ENCODE measurements at places on chromosomes 13 and 19. TPM values are rescaled to one million over a fixed set of nuclear protein-coding genes. Genes with fewer than 3 reads are reported as not detected.

Gene NPAS1
- total RNA-seq: 1.5 TPM

Gene NCAN
- total RNA-seq: 13.8 TPM

Gene ZNF317
- total RNA-seq: 40.9 TPM

Gene SPACA6
- total RNA-seq: 4.2 TPM

Gene PLPP2
- total RNA-seq: 0.89 TPM

Gene ZNF536
- total RNA-seq: 18.7 TPM

Gene LRRC8E
- 0.51 TPM for total RNA-seq

Gene EPSTI1
- total RNA-seq: not detected

Gene PAF1
- 67.3 TPM for total RNA-seq

Gene MEIOSIN
- not detected for total RNA-seq

Gene MEF2B
- total RNA-seq: 1.4 TPM

Gene GZMM
- not detected for total RNA-seq

Gene KLK12
- not detected for total RNA-seq

Gene SRRM5
- total RNA-seq: 0.51 TPM

Gene SIGLEC5
- total RNA-seq: not detected

Gene KXD1
- total RNA-seq: 91.7 TPM

Gene DOHH
- 12.8 TPM for total RNA-seq

Gene SIGLEC10
- not detected for total RNA-seq

Gene FOXO1
- total RNA-seq: 10.8 TPM

Gene CEACAM3
- total RNA-seq: not detected

Gene GPR183
- total RNA-seq: not detected

Gene ICAM4
- not detected for total RNA-seq

Gene DKKL1
- total RNA-seq: 2.0 TPM

Gene TUBA3C
- not detected for total RNA-seq

Gene ZNF101
- total RNA-seq: 16.2 TPM

Gene USHBP1
- total RNA-seq: 0.57 TPM

Gene CEACAM6
- not detected for total RNA-seq

Gene IFNL1
- not detected for total RNA-seq

Gene LACC1
- total RNA-seq: 0.75 TPM

Gene SHKBP1
- 72.0 TPM for total RNA-seq

Gene TSSK6
- total RNA-seq: 2.7 TPM

Gene ZNF835
- total RNA-seq: 0.11 TPM

Gene OR4F17
- not detected for total RNA-seq

Gene ZNF780A
- total RNA-seq: 18.5 TPM

Gene ZNF563
- 2.4 TPM for total RNA-seq

Gene PSPN
- 4.4 TPM for total RNA-seq

Gene PSG3
- not detected for total RNA-seq

Gene CPAMD8
- 17.0 TPM for total RNA-seq

Gene ATXN8OS
- total RNA-seq: not detected

Gene RUBCNL
- 29.7 TPM for total RNA-seq

Gene PSG11
- not detected for total RNA-seq

Gene UNC13A
- total RNA-seq: 6.4 TPM

Gene C19orf67
- not detected for total RNA-seq

Gene KL
- total RNA-seq: 0.12 TPM

Gene PEX11G
- total RNA-seq: 3.4 TPM

Gene ACP7
- total RNA-seq: not detected

Gene OR7C1
- not detected for total RNA-seq

Data from neural crest cell (in vitro differentiated cells).